ENCODE measurements at places on chromosomes 2 and 18. TPM values are rescaled to one million over a fixed set of nuclear protein-coding genes. Genes with fewer than 3 reads are reported as not detected.

The ITGB6 gene
- 24.2 TPM for total RNA-seq

The KIF1A gene
- 0.12 TPM for total RNA-seq

The PLEKHH2 gene
- 1.6 TPM for total RNA-seq

The DDX1 gene
- 63.5 TPM for total RNA-seq

The SLC16A14 gene
- total RNA-seq: 3.8 TPM

The TXNDC2 gene
- total RNA-seq: not detected

The TUBA3E gene
- total RNA-seq: not detected

The SPHKAP gene
- total RNA-seq: not detected

The CELF4 gene
- total RNA-seq: not detected

The ELOA2 gene
- total RNA-seq: not detected

The MSH2 gene
- 10.7 TPM for total RNA-seq

The REG3A gene
- not detected for total RNA-seq

The KLHL41 gene
- total RNA-seq: 0.40 TPM

The AKAIN1 gene
- total RNA-seq: not detected

The RAMP1 gene
- 2.2 TPM for total RNA-seq

The TEX44 gene
- not detected for total RNA-seq

The CD207 gene
- not detected for total RNA-seq

The CCDC102B gene
- 1.2 TPM for total RNA-seq

The DOK6 gene
- total RNA-seq: 0.04 TPM

The MGAT4A gene
- 5.6 TPM for total RNA-seq

The MC2R gene
- not detected for total RNA-seq

The RAB12 gene
- total RNA-seq: 29.4 TPM

The C2orf76 gene
- 8.0 TPM for total RNA-seq

The OSBPL6 gene
- 6.5 TPM for total RNA-seq

The SYT4 gene
- not detected for total RNA-seq

The ZNF236 gene
- 8.9 TPM for total RNA-seq

The SLC11A1 gene
- total RNA-seq: 3.5 TPM

The IL37 gene
- total RNA-seq: not detected

The ITGA4 gene
- 1.3 TPM for total RNA-seq

The FBXO41 gene
- total RNA-seq: 0.92 TPM

The RGPD4 gene
- not detected for total RNA-seq

The STARD6 gene
- not detected for total RNA-seq

The CNTNAP5 gene
- total RNA-seq: not detected

The DSC3 gene
- total RNA-seq: 319 TPM

The TFCP2L1 gene
- total RNA-seq: 36.5 TPM

All from esophagus mucosa (tissue), 1 donor.